ENCODE measurements at places on chromosomes 7 and 10. TPM values are rescaled to one million over a fixed set of nuclear protein-coding genes. Genes with fewer than 3 reads are reported as not detected.
A peak's percentile ranks its signal among the peaks of the same experiment; 100 is the strongest.

DNA sequence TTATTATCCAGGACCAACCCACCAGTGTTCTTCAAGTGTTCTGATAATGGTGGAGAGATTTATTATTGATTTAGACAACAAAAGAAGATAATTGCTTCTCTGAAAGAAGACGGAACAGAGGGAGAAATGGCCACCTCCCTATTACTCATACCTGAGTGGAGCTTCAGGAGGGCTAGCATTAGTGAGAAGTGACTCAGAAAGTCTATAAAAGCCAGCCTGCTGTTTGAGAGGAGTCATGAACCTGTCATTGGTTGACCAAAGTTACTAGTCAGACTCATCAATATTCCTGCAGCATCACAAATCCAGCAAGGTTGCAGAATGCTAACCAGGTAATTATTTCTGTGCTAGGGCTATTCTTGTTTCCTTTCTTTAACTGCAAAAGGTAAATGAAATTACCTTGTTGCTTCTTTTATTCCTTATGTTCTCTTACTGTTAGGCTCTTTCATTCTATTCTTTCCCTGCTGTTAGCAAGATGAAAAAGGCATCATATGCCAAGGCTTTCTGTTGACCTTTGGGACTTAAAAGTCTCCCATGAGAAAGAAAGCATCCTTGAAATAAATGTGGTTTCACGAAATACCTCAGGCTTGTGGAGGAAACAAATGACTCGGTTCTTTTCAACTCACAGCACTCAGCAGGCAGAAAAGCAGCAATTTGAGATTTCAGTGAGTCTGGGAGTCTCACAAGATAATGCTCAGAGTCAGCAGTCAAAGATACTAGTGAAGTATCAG lies 256.4 kb upstream of the PHYHIPL start:
- no peak for DNase-seq

GRCh38 chr10:4361581-4361980 lies 464.4 kb upstream of the AKR1E2 start:
- no peak for DNase-seq

DNA sequence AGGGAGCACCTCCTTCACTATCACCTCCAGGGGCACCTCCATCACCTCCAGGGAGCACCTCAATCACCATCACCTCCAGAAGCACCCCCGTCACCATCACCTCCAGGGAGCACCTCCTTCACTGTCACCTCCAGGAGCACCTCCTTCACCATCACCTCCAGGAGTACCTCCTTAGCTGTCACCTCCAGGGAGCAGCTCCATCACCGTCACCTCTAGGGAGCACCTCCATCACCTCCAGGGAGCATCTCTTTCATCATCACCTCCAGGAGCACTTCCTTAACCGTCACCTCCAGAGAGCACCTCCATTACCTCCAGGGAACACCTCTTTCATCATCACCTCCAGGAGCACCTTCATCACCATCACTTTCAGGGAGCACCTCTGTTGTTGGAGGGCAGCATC lies 103.0 kb downstream of the DNAJB6 start:
- DNase-seq = no peak

DNA sequence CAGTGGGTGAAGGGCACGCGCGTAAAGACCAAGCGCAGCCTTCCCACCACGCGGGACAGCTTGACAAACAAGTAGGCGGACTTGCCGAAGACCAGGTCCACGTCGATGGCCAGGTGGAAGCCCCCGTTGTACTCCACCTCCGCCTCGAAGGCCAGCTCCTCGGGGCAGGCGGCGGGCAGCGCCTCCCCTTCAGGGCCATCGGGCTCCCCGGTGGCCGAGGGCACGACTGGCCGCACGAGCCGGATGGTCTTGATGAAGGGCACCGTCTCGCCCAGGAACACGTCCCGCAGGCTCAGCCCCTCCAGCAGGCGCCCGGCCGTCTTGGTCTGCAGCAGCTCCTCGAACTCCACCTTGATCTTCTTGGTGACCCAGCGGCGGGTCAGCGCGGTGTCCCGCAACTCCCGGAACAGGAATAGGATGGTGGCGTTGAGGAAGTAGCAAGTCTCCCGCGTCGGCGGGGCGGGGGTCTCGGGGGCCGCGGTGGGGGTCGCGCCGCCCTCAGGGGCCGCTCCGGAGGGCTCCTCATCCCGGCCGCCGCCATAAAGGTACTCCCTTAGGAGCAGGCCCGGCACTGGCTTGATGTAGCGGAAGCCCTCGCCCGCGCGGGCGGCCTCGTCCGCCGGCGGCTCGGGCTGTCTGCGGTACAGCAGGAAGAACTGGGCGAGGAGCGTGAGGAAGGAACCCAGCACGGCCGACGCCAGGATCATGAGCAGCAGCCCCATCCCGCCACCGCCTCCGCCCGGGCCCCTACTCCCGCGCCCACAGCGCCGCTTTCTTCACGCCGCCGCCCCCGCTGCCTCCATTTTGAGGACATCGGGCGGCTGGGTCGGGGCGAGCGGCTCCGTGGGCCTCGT lies 507 bp downstream of the PDZD8 start:
- DNase-seq = peak; percentile 64

The MPP7 gene
- 23.4 TPM for total RNA-seq

DNA sequence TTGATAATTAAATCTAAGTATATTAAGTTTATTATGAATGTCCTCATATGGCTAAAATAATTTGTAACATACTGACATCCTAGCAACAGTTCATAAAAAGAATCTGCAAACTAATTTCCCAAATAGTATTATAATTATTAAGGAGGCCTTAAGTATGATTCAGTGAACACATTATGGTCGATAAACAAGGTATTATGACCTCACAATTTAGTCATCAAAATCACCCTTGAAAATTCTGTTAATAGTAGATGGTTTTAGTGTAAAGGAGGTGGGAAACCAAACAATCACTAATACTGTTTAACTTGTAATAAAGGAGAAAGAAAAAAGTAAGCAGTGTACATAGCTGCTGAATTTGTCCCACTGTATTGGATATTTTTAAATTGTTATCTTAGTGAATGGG lies 2.1 kb downstream of the ETV1 start:
- no peak for DNase-seq

The AGR3 gene
- not detected for total RNA-seq

The SEMA3D gene
- not detected for total RNA-seq

GRCh38 chr7:909358-910329 lies 33.3 kb downstream of the GET4 start:
- DNase-seq = no peak

DNA sequence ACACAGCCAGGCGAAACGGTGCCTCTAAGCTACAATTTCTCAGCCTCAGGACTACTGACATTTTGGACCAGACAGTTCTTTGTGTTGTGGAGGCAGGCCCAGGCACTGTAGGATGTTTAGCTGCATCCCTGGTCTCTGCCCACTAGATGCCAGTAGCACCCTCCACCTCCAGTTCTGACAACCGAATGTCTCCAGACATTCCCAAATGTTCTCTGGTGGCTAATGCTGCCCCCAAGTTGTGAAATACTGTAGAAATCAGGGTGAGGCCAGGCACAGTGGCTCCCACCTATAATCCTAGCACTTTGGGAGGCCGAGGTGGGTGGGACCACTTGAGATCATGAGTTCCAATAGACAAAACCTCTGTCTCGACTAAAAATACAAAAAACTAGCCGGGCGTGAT lies 18.2 kb downstream of the HNRNPF start:
- DNase-seq = no peak

DNA sequence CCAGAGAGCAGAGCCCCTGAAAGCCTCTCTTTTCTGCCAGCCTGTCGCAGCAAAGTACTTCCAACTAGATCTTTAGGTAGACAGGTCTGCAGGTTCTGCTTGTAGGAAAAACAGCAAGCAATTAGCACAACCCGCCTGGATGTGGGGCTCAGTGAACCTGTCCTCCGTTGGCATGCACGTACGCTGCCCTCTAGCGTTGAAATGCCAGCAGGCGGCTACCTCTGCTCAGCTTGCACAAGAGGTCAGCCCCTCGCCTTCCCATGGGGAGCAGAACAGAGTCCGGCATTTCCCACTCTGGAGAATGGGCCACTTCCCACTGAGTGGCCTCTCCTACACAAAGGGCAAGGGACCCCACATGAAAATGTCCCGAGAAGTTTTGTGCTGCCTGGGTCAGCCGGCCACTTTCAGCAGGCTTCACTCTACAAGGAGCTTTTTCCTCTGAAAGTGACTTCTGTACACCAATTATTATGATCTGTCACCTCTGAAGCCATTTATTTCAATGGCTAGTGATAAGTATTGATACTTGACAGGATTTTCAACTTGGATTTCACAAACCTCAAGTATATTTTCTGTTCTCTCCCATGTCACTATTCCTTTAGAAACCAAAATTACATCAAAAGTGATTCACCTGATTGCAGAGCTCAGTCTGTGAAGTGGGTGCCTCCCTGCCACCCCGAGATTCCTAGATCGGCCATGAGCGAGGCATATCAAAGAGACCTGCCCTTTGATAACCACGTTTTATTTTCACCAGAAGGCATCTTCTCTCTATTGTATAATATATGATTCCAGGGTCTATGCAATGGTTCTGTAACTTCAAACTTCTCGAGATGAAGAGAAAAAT lies 56.7 kb downstream of the JCAD start:
- DNase-seq = peak; percentile 67

GRCh38 chr7:151700586-151701165 lies 176.2 kb downstream of the PRKAG2 start:
- no peak for DNase-seq

The LRRC61 gene
- 16.6 TPM for total RNA-seq

The DHTKD1 gene
- 19.2 TPM for total RNA-seq

DNA sequence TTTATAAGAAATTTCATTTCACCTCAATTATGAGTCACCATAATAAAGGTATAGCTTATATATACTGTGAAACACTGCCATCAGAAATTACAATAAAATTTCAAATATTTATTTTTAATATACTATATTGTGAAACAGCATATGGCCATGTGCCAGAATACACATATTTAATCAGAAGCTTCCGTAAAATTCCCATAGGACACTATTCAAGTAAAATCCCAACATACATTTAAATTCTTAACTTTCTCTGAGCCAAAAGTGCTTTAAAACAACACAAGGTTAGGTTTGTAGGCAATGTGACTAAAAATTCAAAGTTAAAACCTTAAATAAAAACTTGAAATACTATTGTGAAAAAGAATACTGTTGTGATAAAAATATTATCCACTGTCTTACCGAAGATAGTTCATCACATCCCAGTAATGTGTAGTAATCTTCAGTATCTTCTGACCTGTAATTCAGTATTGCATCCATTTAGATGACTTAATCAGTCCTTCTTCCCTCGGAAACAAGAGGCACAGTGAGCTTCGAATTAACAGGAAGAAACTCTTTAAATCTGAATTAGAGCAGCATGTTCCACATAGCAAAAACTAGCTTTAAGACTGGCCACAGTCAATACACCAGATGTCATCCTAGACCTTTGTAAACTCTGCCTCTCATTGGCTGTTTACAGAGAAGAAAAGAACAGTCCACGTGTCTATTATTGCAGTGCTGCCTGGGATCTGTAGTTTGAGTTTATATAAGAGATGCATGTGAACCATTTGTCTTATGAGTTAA lies at the start of gene DNAJC12:
TSS of gene DNAJC12 (minus strand) at position 648 of the 774 bp plus-strand sequence. CDS start at position 471, 177 bp downstream.
- no peak for DNase-seq

GRCh38 chr10:116053910-116054309 lies 219.1 kb downstream of the GFRA1 start:
- no peak for DNase-seq

DNA sequence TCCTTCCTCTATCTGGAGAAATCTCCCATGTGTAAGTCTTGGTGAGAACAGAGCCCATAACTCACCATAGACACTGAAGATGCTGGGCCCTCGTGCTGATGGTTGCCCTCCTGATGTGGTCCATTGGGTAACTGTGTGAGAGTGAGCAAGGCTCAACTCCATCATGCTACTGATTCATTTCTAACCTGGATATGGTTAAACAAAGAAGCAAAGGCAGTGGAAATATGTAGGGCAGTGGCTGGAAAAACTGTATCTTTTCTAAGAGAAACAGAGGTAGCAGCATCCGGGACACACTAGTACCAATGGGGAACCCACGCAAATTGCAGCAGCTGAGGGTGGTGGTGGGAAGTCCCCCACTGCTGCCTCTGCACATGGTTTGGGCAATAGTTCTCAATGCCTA lies 221.7 kb downstream of the KLF6 start:
- no peak for DNase-seq

The NDUFB8 gene
- total RNA-seq = 269 TPM

GRCh38 chr7:35253460-35253709 lies 515 bp downstream of the TBX20 start:
- no peak for DNase-seq

DNA sequence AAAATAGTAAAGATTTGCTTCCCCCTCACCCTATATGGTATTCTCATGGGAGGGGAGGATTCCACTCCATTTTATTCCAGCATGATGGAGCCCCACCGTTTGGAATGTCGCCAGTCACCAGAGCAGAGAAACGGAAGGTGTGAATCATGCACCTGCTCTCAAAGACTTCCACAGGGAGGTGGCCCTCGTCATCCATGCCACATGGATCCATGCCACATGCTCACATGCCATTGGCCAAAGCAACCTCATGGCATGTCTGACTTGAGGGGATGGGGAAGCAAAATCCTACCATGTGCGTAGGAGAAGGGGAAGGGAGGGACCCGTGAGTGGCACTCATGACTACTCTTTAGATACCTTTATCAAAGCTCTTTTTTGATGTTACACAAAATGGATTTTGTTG lies 256.0 kb downstream of the SKAP2 start:
- DNase-seq = no peak

The RAB19 gene
- 9.1 TPM for total RNA-seq

- DNase-seq = no peak
Measured at GRCh38 chr7:30074422-30075030, 46.3 kb downstream of the PLEKHA8 start.

DNA sequence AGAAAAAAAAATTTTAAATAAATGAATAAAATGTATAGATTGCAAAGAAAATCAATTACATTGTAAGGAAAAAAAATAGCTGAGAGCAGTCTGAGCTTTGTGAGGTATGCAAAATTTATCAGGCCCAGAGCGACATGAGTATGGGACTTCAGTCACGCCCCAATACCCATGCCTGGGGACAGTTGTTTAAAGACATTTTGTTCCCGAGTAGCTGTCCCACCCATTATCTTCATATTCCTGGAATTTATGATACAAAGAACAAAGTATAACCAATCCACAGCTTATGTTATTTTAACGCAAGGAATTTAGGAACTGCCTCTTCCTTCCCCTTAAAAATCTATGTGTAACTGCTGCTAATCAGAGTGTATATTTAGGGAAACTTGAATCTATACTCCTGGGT lies 1.6 kb upstream of the PON2 start:
- no peak for DNase-seq

DNA sequence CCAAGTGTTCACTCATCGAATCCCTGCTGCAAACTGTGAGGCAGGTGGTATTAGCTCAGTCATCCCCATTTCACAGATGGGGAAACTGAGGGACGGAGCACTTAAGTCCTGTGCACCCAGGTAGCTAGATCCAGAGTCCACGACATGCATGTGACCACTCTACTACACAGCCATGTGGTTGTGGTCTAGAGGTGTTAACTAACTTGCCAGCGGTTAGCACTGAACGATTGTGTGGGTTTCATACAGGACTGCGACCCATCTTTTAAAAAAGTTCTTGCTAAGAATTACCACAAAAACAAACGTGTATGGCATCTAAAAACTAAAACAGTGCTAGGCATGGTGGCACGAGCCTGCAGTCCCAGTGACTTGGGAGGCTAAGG lies 16.1 kb upstream of the ABCC2 start:
- DNase-seq = no peak

Measured in activated naive CD8-positive, alpha-beta T cell treated with anti-CD3 and anti-CD28 coated beads, Interleukin-2, amount 10 ng/mL, durations not matched to agents 7 days and 5 days (primary cell).